ENCODE measurements at places on chromosomes 13 and 19. TPM values are rescaled to one million over a fixed set of nuclear protein-coding genes. Genes with fewer than 3 reads are reported as not detected.

NLRP7 gene
- not detected for total RNA-seq

CD70 gene
- total RNA-seq: 22.0 TPM

KIR2DL1 gene
- total RNA-seq: not detected

CGB3 gene
- total RNA-seq: not detected

ADGRE1 gene
- total RNA-seq: 6.5 TPM

PSG7 gene
- not detected for total RNA-seq

PCDH20 gene
- not detected for total RNA-seq

PLPP2 gene
- total RNA-seq: 108 TPM

ECSIT gene
- 37.0 TPM for total RNA-seq

HIPK4 gene
- total RNA-seq: 0.24 TPM

BRSK1 gene
- total RNA-seq: 6.1 TPM

ANGPTL8 gene
- not detected for total RNA-seq

PLIN4 gene
- 0.27 TPM for total RNA-seq

ALOX5AP gene
- total RNA-seq: 2.8 TPM

KCNC3 gene
- 1.5 TPM for total RNA-seq

CNMD gene
- total RNA-seq: not detected

ETV2 gene
- total RNA-seq: 1.7 TPM

DACT3 gene
- total RNA-seq: 0.39 TPM

F10 gene
- not detected for total RNA-seq

ZDHHC20 gene
- 18.4 TPM for total RNA-seq

GJB2 gene
- 0.98 TPM for total RNA-seq

TMEM59L gene
- 6.2 TPM for total RNA-seq

GIPC3 gene
- 0.24 TPM for total RNA-seq

ZNF726 gene
- 0.59 TPM for total RNA-seq

KIR3DL2 gene
- total RNA-seq: not detected

ENOX1 gene
- 1.0 TPM for total RNA-seq

CNN1 gene
- total RNA-seq: 0.60 TPM

ZNF28 gene
- total RNA-seq: 0.49 TPM

HSD17B14 gene
- total RNA-seq: 13.9 TPM

DDX39A gene
- total RNA-seq: 121 TPM

SPRED3 gene
- 2.7 TPM for total RNA-seq

FXYD3 gene
- not detected for total RNA-seq

RNF225 gene
- 0.14 TPM for total RNA-seq

CRTC1 gene
- 4.5 TPM for total RNA-seq

MBD3L3 gene
- not detected for total RNA-seq

DUXA gene
- not detected for total RNA-seq

MIA gene
- not detected for total RNA-seq

All from A549 treated with CpdA at 1 μM for 4 hours (cell line).